ENCODE measurements at places on chromosomes 1 and 21. TPM values are rescaled to one million over a fixed set of nuclear protein-coding genes. Genes with fewer than 3 reads are reported as not detected.

GRCh38 chr1:3880429-3881192 is 19.5 kb downstream of the C1orf174 start:
- peaks cover 5% of the 10 kb centered on the region for H3K4me1 ChIP-seq
- H3K36me3 ChIP-seq, result peaks cover 27% of the 10 kb centered on the region
- peak overlapping the region; percentile 38 for H3K27ac ChIP-seq
- no peak for DNase-seq

DNA sequence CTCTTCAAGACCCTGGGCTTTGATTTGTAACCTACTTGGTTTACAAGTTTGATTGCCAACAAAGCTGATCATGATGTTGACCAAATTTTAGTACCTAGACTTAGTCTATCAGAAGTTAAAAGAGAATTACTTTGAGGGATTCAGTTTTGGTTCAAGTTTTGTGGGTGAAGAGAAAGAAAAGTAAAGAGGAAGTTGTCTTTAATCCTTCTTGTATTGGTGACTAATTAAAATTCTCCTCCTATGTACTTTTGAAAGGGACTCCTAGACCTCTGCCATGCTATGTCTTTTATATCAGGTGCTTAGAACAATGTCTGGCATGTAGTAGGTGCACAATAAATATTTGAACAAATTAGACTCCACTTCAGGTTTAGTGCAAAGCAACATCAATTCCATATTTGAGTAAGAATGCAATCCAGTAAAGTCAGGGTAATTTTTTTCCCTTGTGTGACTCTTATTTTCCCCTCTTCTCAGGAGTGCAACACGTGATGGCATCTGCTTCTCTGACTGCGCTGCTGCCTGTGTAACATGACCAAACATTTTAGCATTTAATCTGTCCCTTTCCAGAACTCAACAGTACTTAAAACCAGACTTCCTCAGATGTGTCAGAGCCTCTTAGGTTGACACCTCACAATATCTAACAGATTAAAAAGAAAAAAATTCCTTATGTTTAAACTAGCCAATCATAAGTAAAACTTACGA is 41.1 kb upstream of the KCNQ4 start:
- no peak overlapping the region for H3K4me3 ChIP-seq
- peaks cover 51% of the 10 kb centered on the region for H3K4me1 ChIP-seq
- peaks cover 51% of the 10 kb centered on the region for H3K36me3 ChIP-seq
- peak overlapping the region; percentile 72 for H3K27ac ChIP-seq
- DNase-seq, result peak; percentile 27

DNA sequence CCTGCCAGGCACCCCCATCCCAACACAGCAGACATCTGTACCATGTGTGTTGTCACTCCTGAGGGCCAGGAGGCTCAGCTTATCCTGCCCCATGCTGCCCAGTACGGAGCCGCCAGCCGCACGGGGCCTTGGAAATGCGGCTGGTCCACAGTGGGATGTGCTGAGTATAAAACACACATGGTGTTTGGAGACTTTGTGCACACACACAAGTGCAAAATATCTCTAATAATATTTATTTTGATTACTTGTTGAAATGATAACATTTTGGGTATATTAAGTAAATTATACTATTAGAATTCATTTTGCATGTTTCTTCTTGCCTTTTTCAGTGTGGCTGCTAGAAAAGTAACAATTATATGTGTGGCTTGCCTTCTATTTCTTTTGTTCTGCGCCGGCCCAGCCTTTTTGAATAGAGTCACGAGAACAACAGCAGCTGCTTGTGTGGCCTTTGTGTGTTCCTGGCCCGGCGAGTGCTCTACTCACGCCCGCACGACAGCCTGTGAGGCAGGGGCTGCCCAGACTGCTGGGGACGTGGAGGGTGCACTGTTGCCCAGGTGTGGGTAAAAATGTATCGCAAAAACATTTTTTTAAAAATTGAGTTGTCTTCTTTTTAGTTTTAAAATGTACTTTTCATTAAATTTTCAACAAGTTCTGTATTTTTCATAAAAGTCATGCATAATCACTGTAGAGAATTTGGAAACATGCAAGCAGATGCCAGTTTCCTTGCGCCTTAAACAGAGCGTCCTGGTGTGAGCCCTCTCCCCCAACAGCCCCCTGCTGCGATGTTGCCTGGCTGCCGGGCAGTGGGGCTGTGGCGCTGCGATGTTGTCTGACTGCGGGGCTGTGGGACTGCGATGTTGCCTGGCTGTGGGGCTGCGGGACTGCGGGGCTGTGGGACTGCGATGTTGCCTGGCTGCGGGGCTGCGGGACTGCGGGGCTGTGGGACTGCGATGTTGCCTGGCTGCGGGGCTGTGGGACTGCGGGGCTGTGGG is 35.5 kb downstream of the COQ8A start:
- no peaks in the 10 kb centered on the region for H3K27me3 ChIP-seq
- no peak overlapping the region for H3K27ac ChIP-seq
- peaks cover 8% of the 10 kb centered on the region for H3K36me3 ChIP-seq
- H3K4me1 ChIP-seq, result peaks cover 5% of the 10 kb centered on the region
- DNase-seq, result no peak

DNA sequence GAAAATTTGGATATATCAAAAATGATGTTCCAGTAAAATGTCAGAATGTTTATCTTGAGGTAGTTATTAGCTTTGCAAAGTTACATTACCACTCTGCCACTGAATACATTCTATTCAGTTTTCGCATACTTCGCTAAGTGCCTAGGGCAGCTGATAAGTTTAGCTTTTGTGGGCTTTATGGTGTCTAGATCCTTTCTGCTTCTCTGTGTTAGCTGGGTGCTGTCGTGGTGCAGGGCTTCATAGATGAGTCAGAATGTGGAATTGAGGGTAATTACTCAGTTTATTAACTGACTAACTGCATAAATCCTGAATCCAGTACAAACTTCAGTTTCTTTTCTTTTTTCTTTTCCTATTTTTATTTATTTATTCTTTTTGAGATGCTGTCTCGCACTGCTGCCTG is 21.5 kb downstream of the NCAM2 start:
- H3K27ac ChIP-seq, result no peak overlapping the region
- H3K27me3 ChIP-seq, result no peaks in the 10 kb centered on the region
- no peak for DNase-seq
- H3K36me3 ChIP-seq, result no peaks in the 10 kb centered on the region
- no peaks in the 10 kb centered on the region for H3K4me1 ChIP-seq

DNA sequence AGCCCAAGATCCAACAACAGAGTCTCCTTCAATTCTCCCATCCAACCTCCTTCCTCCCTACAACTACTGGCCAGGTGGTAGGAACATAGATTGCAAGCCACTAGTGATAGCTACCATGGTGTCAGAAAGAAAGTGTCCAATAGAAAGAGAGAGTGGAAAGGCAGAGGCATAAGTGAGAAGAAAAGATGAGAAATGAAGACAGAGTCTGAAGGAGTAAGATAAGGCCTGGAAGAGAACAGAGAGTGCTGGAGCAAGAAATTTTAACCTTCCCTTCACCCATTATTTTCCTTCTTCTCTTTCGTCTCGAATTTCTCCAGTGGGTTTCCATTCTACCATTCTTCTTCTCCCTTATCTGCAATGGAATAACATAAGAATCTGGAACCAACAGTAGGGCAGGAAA is 57.9 kb downstream of the CDC42BPA start:
- no peaks in the 10 kb centered on the region for H3K4me1 ChIP-seq
- H3K27me3 ChIP-seq, result peaks cover 5% of the 10 kb centered on the region
- no peak overlapping the region for H3K4me3 ChIP-seq
- no peak for DNase-seq

GRCh38 chr1:192378276-192378675 is 61.5 kb downstream of the RGS21 start:
- H3K27ac ChIP-seq, result no peak overlapping the region
- H3K36me3 ChIP-seq, result no peaks in the 10 kb centered on the region
- no peaks in the 10 kb centered on the region for H3K27me3 ChIP-seq

GRCh38 chr1:25549273-25550154 is 6.1 kb downstream of the LDLRAP1 start:
- H3K4me3 ChIP-seq, result peak overlapping the region; percentile 45
- peak; percentile 96 for DNase-seq
- peaks cover 85% of the 10 kb centered on the region for H3K4me1 ChIP-seq
- peaks cover 6% of the 10 kb centered on the region for H3K36me3 ChIP-seq
- H3K27me3 ChIP-seq, result no peaks in the 10 kb centered on the region
- H3K27ac ChIP-seq, result peak overlapping the region; percentile 88

DNA sequence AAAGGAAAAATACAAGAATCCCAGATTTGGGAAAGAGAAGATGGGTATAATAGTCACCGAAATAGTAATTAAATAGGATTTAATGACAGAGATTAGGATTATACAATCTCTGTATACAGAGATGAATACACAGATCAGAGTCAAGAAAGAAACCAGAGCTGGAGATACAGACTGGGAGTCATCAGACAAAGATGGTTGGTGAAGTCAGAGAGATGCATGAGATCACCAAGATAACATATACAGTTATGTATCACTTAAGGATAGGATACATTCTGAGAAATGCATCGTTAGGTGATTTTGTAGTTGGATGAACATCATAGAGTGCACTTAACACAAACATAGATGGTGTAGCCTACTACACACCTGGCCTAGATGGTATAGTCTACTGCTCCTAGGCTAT is 49.8 kb downstream of the VCAM1 start:
- H3K27me3 ChIP-seq, result peaks cover 1% of the 10 kb centered on the region
- no peak overlapping the region for H3K4me3 ChIP-seq
- no peak overlapping the region for H3K27ac ChIP-seq

DNA sequence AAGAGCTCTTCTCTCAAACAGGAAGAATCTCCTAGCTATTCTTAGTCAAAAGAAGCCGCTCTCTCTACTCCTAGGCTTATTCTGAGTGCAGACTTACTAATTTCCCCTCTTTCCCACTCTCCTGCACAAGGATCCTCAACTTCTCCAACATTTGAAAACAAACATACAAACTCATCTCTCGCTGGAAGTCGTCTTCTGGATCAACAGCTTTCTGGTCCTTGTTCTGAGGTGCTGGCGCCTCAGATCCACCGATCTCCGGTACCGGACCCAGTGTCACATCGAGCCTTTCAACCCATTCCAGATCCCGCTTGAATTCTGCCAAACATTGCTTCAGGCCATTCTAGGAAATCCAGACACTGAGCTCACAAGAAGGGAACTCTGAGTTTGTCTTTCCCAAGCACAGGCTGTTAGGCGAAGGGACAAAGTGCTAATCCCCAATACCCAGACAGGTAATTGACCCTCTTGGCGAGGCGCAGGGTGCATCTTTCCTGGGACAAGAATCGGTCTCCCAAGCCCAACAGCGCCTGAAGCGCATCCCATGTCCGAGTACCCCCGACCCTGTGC is 696 bp downstream of the EBNA1BP2 start:
- H3K27ac ChIP-seq, result peak overlapping the region; percentile 93
- H3K36me3 ChIP-seq, result peaks cover 53% of the 10 kb centered on the region
- H3K4me3 ChIP-seq, result peak overlapping the region; percentile 96
- H3K4me1 ChIP-seq, result peaks cover 35% of the 10 kb centered on the region
- H3K27me3 ChIP-seq, result peaks cover 13% of the 10 kb centered on the region

- no peak overlapping the region for H3K4me3 ChIP-seq
- no peak for DNase-seq
- H3K36me3 ChIP-seq, result no peaks in the 10 kb centered on the region
- no peaks in the 10 kb centered on the region for H3K4me1 ChIP-seq
- no peak overlapping the region for H3K27ac ChIP-seq
- H3K27me3 ChIP-seq, result peaks cover 4% of the 10 kb centered on the region
These were observed 279.6 kb downstream of the ASTN1 start for GRCh38 chr1:176884911-176885310.

GRCh38 chr1:154906621-154907081 is 29.9 kb downstream of the PMVK start:
- no peaks in the 10 kb centered on the region for H3K36me3 ChIP-seq
- no peak for DNase-seq
- no peaks in the 10 kb centered on the region for H3K27me3 ChIP-seq
- H3K4me3 ChIP-seq, result no peak overlapping the region
- no peaks in the 10 kb centered on the region for H3K4me1 ChIP-seq

DNA sequence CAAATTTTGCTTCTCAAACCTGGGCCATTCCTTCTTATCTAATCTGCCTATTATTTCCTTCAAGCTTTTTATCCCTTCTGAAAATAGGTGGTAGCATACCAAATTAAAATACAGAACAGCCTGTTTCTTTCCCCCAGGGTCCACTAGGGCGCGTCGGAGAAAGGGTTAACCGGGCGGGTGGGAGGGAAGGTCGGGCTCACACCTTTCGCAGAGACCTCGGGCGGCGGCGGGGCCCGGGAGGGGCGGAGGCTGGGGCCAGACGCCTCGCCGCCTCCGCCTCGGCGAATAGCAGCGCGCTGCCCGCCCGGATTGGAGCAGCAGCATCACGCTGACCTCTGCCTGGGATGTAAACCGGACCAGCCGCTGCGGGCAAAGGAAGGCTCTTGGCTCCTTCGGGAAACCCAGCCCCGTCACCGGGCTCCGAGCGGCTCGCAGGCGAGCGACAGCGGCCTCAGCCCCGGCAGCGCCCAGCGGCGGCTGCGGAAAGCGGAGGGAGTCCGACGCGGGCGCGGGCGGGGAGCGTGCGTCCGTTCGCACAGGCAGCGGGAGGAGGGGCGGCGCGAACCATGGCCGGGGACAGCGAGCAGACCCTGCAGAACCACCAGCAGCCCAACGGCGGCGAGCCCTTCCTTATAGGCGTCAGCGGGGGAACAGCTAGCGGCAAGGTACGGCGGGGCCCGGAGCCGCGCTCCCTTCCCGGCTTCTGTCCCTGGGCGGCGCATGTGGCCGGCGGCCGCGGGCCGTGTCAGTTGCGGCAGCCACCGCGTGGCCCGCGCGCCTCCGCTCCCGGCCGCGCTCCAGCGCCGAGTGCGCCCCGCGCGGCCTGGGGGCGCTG is at the start of gene UCK2:
Gene UCK2 (plus strand): TSS at position 347 of the 835 bp plus-strand sequence. CDS start 220 bp downstream, at position 567.
- H3K36me3 ChIP-seq, result peaks cover 24% of the 10 kb centered on the region
- DNase-seq, result peak; percentile 80
- H3K4me3 ChIP-seq, result peak within 1 kb of the TSS; percentile 99
- peaks cover 21% of the 10 kb centered on the region for H3K4me1 ChIP-seq

DNA sequence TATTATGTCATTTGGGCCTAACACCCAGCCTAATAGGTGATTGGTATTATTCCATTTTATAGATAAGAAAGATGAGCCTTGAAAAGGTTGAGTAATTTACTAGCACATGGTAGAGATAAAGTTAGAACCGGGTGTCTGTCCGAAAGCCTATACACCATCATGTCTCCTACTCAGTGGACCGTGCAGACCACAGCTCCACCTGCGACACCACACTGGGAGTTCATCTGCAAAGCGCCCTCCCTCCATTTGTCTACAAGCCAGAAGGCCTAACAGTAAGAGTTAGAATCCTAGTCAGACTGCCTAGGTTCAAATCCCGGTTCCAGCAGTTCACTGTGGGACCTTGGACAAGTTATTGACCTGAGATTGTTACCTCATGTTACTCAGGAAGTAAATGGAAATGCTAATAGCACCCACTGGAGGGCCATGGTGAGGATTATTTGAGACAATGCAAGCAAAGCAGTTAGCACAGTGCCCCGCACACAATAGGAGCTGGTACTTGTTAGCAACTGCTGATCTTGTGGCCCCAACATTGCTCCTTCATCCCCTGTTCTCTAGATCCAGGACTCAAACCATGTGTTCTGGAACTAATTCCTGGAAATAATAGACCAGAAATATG is 20.5 kb downstream of the ARMH1 start:
- H3K27ac ChIP-seq, result no peak overlapping the region
- H3K36me3 ChIP-seq, result no peaks in the 10 kb centered on the region
- peaks cover 41% of the 10 kb centered on the region for H3K4me1 ChIP-seq
- DNase-seq, result no peak

TNNT2 gene
- not detected for total RNA-seq

PTAFR gene
- total RNA-seq, result 0.25 TPM

SPATA46 gene
- total RNA-seq, result not detected

TRIM67 gene
- total RNA-seq, result not detected

OVAAL gene
- not detected for total RNA-seq
